Esophagus mucosa (tissue), 1 donor: ENCODE measurements at places on chromosomes 4 and X. TPM values are rescaled to one million over a fixed set of nuclear protein-coding genes. Genes with fewer than 3 reads are reported as not detected.

DNA sequence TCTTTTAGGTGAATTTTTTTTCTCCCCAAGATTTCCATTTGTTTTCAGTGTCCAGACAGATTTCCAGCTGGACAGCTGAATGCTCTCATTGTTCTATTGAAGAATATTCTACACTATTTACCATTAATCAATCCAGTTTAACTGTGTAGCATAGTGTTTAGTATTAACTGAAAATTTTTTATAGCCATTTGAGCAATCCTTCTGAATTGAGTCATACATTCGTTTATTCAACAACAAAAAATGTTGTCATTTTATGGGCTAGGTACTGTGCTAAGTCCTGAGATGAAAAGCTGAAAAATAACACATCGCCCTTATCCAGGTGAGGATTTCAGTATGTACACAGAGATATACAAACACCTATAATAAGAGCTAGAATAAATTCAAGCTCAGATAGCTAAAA, 223.3 kb downstream of the COL25A1 start:
- ATAC-seq = no peak

DNA sequence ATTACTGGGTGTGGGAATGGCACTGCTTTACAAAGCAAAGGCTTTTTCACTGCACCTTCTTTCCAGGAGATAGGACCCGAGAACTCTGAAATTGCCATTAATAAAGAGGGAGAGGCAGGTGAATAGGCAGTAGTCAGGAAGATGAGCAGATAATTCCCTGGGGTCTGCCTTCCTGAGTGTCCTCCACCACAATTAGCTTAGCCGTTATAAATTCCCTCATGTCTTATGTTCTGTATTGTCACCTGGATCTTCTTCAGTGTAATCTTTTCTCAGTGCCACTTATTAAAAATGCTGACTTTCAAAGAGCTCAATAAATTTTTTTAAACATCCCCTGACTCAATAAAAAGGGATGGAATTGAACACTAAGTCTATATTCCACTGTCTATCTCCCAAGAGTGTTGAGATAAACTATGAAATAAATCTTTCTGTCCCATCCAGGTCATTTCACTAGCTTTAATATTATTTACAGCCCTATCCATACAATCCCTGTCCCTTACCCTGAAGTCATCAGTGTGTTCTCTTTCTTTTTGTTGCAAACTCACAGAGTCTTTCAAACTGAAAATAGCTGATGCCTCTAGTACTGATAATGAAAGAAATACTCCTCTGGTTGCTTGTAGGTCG, 272.2 kb upstream of the NRK start:
- no peak for ATAC-seq

DNA sequence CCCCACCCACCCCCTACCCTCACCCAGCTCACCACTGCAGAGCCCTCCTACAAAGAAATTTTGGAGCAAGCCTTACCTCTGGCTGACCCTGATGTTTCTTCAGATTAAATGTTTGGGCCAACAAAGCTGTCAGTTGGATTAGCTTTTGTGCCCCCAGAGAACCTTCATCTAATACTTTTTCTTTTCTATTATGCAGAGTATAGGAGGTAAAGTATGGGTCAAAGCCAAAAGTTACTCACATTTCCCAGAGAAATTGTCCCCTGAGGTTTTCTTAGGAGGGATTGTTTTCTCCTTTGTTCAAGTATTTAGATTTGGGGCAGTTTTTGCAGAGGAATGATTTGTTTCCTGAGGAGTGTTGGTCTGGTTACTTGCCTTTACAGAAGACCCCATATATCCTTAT, 69.5 kb downstream of the AASDH start:
- no peak for ATAC-seq

The CT47A1 gene
- not detected for total RNA-seq

DNA sequence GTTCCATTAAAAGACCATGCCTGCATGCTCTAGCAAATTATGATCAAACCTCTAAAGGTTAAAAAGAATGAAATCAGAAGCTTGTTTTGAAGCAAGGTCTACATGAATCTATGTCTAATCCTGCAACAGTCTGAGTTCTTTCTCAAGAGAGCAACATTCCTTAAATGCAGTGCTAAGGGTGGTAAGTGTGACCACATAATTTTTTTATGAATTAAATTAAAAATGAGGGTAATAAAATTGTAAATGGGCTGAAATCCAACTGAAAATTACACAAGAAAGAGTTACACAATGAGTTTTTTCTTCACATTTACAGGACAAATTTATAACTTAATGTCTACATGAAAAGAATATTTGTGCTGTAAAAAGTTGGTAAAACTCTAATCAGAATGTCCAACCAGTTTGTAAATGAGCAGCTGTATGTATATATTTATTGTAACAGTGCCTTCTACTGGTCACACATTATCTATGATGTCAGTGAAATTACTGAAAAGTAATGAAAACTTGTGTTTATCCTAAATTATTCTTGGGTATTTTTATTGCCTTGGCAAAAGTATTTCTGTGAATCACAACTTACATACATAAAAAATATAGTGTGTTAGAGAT, 336.3 kb upstream of the PITX2 start:
- ATAC-seq = no peak

DNA sequence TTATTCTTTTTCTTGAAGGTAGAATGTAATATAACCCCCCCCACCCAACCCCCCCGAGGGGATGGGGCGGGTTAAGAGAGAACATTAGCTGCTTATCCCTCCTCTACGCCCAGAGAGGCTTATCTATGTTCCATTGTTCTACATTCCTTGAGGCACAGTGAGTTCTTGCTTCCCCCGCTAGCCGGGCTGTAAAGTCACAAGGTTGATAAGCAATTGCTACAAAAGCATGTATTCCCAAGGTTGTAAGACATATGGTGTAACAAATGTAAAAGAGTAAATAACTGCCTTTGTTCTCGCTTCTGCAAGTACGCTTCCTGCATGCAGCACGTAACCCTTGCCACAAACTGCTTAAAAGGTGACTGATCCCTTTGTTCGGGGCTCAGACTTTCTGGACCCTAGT, 8.2 kb downstream of the DCAF8L2 start:
- ATAC-seq = no peak

DNA sequence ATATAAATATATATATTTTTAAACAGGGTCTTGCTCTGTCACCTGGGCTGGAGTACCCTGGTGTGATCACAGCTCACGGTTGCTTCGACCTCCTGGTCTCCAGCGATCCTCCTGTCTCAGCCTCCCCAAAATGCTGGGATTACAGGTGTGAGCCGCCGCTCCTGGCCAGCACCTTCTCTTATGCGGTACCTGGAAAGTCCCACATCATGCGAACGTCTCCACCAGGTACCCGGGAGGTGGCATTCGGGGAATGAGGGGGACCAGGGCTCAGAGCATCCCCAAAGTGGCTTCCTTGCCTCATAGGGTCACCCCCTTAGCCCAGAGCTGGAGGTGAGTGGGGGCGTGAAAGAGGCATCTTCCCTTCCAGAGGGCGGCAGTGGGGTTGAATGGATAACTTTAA, 84.0 kb upstream of the PPP2R3B start:
- ATAC-seq = no peak

DNA sequence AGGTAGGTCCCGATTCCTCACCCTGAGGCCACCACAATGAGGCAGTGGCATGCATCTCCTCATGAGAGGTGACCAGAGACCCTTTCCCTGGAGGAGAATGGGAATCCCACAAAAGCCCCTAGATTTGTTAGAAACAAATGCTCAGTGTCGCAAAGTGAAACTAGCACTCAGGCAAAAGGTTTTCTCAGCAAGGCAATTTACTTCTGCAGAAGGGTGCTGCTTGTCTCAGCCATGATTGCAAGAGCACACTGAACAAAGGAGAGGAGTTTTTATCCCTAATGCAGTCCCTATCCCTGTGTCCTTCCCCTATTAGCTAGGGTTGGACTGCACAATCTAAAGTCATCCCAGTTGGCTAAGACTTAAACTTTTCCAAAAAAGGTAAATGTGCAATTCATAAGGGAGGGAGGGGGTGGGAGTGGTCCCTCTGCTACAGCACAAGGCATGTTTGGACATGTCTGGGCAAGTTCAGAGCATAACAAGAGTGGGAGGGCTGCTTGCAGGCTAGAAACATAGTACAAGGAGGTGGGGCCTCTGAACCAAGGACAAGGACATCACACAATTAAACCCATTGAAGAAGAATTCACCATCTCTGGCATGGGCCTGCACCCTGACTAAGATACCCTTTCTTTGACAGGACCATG, 185.3 kb downstream of the CCNG2 start:
- ATAC-seq = no peak

The SPANXN4 gene
- total RNA-seq = not detected

- no peak for ATAC-seq
Observed at GRCh38 chrX:13511944-13512330, 57.5 kb upstream of the EGFL6 start.

The F11 gene
- total RNA-seq = not detected

The NHS gene
- total RNA-seq = 2.5 TPM

The MOB1B gene
- 12.9 TPM for total RNA-seq

- no peak for ATAC-seq
Observed at GRCh38 chrX:68536429-68536828, 37.6 kb downstream of the YIPF6 start.

DNA sequence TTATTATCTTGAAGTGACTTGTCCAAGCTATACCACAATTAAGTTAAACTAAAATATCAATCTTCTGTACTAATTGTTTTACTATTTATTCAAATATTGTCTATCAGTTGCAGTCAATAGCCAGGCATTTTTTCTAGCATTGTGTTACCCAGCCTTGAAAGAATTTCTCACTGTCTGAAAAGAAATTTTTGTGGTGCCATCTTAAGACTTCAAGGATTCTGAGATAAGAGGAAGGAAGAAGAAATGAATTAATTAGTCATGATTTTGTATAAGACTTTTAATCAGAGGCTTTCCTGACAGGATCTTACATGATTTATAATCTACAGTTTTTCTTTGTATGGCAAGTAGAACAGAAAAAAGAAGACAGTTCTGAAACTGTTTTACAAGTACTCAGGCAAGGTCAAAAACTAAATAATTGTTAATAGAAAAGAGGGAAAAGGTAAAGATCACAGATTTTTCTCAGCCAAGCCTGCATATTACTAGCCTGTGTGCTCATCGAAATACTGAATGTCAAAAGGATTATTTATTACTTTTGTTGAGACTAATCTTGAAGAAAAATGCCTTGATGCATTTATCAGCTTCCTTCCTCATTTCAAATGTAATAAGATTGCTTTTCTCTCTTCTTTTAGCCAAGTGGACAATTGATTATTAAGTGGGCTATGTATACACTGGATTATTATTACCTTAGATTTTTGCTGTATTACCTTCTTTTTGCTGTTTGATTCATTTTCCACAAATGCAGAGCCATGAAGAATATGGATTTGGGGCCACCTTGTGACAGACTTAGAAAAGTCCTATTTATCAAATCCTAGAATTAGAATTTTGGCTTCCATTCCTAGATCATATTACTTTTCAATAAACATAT, 53.8 kb downstream of the CXCL1 start:
- no peak for ATAC-seq

DNA sequence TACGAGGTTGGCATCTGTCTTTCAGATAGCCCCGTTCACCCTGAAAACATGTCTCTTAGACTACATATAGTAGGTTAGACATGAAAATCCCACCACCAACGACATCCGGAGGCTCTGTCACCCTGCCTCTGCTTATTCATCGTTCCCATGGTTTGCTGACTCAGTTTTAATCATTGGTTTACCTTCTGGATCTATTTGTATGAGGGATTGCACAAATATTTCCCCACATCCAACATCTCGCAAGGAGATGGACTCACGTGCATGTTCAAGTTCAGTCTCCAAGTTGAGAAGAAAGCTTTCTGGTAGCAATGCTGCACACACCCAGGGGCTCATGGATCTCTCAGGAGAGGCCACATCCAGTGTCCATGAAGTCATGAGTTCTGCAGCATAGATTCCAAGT, 10.8 kb downstream of the CETN2 start:
- no peak for ATAC-seq

The HDX gene
- 0.48 TPM for total RNA-seq

DNA sequence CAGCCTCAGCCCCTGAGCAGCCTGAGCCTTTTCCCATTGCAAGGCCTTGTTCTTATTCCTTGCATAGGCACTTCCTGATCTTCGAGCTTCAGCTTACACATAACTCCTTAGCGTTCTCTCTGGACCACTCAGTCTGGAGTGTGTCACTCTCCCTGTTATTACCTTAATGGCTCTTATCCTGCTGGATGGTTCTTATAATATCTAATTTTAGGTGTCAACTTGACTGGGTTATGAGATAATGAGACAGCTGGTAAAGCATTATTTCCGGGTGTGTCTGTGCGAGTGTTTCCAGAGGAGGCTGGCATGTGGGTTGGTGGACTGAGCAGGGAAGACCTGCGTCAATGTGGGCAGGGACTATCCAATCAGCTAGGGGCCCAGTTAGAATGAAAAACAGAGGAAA, 75.7 kb downstream of the HAUS3 start:
- ATAC-seq = no peak

The SOWAHB gene
- total RNA-seq = 9.6 TPM

The IQCM gene
- not detected for total RNA-seq

The JAKMIP1 gene
- total RNA-seq = not detected

DNA sequence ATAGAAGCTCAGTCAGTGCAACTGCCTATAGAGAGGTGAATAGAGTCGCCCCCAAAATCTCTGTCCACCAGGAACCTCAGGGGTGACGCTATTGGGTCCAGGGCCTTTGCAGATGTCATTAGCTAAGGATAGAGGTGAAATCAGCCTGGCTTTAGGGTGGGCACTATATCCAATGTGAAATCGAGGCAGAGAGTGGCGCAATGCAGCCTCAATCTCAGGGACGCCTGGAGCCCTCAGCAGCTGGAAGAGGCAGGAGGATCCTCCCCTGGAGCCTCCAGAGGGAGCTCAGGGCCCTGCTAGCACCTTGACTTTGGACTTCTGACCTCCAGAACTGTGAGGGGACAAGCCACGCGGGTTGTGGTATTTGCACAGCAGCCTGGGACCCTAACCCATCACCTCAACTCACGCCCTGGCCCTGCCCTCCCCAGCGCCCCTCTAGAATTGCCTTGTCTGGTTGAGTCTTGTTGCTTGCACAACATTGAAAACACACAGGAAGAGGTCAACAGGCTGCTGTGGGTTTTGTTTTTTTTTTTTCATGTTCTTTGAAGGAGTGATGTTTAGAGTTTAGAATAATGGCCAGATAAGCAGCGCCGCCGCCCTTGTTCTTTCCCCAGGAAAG, 89.4 kb upstream of the PSAPL1 start:
- ATAC-seq = no peak

- ATAC-seq = no peak
Observed at GRCh38 chrX:10102046-10102704, 54.6 kb upstream of the CLCN4 start.

DNA sequence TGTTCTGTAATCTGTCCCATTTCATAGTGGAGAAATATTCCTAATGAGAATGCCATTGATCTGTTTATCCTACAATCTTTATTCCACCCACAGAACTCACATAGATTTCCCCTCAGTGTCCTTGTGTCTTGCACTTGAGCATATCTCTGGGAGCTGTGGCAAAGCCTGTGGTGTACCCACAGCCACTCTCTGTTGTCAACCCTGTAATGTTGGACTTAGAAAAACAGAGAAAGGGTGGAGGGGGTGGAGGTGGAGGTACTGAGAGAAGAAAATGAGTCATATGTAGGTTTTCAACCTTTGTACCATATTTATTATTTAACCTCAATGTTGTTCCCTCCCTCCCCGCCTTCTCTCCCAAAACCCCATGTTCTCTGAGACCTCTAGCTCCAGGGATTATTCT, 46.9 kb upstream of the TLL1 start:
- ATAC-seq = no peak

GRCh38 chrX:40581336-40581920, 658 bp downstream of the ATP6AP2 start:
- ATAC-seq = peak; percentile 30

GRCh38 chrX:70508296-70508911, 63.8 kb downstream of the DLG3 start:
- no peak for ATAC-seq

- no peak for ATAC-seq
Observed at GRCh38 chr4:112818594-112818965, 181.6 kb downstream of the LARP7 start.
